ENCODE measurements at places on chromosomes 13 and 19. TPM values are rescaled to one million over a fixed set of nuclear protein-coding genes. Genes with fewer than 3 reads are reported as not detected.

DNA sequence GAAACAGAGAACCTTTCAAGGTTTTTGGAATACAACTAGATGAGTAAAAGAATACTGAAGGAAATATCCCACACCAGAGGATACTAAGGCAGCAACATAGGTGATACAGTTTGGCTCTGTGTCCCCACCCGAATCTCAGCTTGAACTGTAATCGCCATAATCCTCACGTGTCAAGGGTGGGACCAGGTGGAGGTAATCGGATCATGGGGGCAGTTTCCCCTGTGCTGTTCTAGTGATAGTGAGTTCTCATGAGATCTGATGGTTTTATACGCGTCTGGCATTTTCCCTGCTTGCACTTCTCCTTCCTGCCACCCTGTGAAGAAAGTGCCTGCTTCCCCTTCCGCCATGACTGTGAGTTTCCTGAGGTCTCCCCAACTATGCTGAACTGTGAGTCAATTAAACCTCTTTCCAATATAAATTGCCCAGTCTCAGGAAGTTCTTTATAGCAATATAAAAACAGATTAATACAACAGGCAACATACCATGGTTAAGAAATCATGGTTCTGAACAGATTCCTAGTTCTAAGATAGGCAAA is 97.0 kb downstream of the ABCC4 start:
- no peak overlapping the region for H3K4me3 ChIP-seq
- H3K27me3 ChIP-seq, result no peaks in the 10 kb centered on the region
- DNase-seq, result no peak
- no peaks in the 10 kb centered on the region for H3K4me1 ChIP-seq
- peaks cover 4% of the 10 kb centered on the region for H3K36me3 ChIP-seq
- H3K27ac ChIP-seq, result no peak overlapping the region

The LHB gene
- not detected for total RNA-seq

DNA sequence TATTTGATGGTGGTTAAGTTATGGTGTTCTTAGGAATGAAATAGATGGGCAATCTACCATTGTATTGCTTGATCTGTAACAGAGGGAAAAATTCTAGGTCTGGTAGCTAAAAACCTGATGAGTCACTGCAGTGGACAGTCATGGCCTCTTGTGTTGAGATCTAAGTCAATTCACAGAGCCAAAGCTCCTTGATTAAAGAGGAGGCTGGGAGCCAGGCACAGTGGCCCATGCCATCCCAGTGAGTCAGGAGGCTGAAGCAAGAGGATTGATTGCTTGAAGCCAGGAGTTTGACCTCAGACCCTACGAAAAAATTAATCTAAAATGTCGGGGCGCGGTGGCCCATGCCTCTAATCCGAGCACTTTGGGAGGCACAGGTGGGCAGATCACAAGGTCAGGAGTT is 67.1 kb upstream of the KPNA3 start:
- peak overlapping the region; percentile 84 for H3K27ac ChIP-seq
- H3K4me3 ChIP-seq, result peak overlapping the region; percentile 20
- H3K36me3 ChIP-seq, result no peaks in the 10 kb centered on the region
- no peaks in the 10 kb centered on the region for H3K27me3 ChIP-seq

DNA sequence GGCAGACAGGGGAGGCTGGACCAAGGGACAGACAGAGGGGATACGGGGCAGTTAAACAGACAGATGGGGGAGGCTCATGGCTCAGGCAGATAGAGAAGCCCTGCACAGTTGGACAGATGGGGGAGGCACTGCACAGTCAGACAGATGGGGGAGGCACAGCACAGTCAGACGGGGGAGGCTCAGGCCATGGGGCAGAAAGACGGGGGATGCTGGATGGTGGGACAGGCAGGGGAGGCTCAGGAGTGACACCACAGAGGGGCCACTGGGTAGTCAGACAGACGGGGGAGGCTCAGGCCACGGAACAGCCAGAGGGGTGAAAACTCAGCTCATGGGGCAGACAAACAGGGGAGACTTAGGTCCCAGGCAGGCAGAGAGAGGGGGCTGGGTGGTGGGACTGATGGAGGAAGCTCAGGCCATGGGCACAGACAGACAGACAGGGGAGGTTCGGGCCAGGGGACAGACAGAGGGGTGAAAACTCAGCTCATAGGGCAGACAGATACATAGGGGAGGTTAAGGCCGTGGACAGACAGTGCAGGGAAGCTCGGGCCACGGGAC is 886 bp downstream of the MFSD12 start:
- peak overlapping the region; percentile 95 for H3K4me3 ChIP-seq
- H3K4me1 ChIP-seq, result peaks cover 12% of the 10 kb centered on the region
- H3K36me3 ChIP-seq, result no peaks in the 10 kb centered on the region
- DNase-seq, result peak; percentile 84
- H3K27me3 ChIP-seq, result no peaks in the 10 kb centered on the region
- H3K27ac ChIP-seq, result peak overlapping the region; percentile 57

- H3K4me3 ChIP-seq, result peak overlapping the region; percentile 81
- H3K36me3 ChIP-seq, result peaks cover 62% of the 10 kb centered on the region
- H3K27ac ChIP-seq, result peak overlapping the region; percentile 96
- peaks cover 26% of the 10 kb centered on the region for H3K4me1 ChIP-seq
These were observed 1.4 kb upstream of the CCDC97 start for GRCh38 chr19:41308450-41309179.

DNA sequence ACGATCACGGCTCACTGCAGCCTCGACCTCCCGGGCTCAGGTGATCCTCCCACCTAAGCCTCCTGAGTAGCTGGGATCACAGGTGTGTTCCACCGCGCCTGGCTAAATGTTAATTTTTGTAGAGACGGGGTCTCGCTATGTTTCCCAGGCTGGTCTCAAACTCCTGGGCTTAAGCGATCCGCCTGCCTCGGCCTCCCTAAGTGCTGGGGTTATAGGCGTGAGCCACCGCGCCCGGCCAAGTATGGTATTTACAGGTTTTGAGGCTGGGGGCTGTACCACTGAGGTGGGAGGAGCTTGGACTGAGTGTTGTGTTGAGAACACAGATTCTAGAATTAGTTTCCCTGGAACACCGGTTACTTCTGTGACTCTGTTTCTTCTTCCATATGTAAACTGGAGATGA is 452 bp upstream of the PPM1N start:
- peaks cover 45% of the 10 kb centered on the region for H3K27me3 ChIP-seq
- H3K4me3 ChIP-seq, result no peak overlapping the region
- DNase-seq, result no peak
- no peaks in the 10 kb centered on the region for H3K36me3 ChIP-seq
- H3K4me1 ChIP-seq, result peaks cover 11% of the 10 kb centered on the region

DNA sequence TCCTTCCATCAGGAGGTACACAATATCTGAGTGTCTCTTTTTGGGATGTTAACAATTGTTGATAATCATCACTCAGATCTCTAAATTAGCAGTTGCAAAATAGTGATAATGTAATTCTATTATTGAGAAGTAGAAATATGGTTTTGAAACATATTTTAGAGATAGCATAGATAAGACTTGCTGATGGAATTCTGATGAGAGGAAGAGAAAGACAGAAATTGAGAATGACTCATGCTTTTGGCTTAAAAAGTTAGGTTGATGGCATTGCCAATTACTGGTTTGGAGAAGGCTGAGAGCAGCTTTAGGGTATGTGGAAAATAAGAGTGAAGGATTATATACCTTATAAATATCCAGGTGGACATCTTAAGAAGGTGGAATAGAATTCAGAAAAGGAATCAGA is 106.4 kb upstream of the EDNRB start:
- no peaks in the 10 kb centered on the region for H3K4me1 ChIP-seq
- DNase-seq, result no peak

The CDC37 gene
- 131 TPM for total RNA-seq

DNA sequence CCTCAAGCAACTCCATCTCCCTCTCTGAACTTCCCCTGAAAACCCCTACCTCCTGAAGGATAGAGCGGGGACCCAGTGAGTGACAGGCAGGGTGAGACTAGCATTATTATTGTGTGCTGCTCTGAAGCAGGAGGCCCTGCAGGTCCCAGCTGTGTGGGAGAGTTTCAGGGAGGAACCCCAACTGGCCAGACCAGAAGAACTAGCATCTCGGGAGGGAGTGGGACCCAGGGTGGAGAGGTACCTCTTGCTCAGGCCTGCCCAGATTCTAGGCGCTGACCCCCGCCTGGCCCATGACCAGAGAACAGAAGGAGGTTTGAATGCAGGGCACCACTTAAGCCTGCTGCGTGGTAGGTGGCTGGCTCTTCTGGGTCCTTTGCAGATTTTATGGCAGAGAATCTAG is 5.7 kb upstream of the LYPD3 start:
- no peak overlapping the region for H3K27ac ChIP-seq
- peak; percentile 4 for DNase-seq
- no peaks in the 10 kb centered on the region for H3K36me3 ChIP-seq
- H3K4me3 ChIP-seq, result no peak overlapping the region
- H3K4me1 ChIP-seq, result peaks cover 26% of the 10 kb centered on the region

The PGLYRP1 gene
- total RNA-seq, result not detected

The HIPK4 gene
- 0.36 TPM for total RNA-seq

- H3K36me3 ChIP-seq, result no peaks in the 10 kb centered on the region
- DNase-seq, result peak; percentile 68
- no peak overlapping the region for H3K27ac ChIP-seq
- no peaks in the 10 kb centered on the region for H3K4me1 ChIP-seq
These were observed 36.5 kb downstream of the B3GLCT start for GRCh38 chr13:31236211-31236786.
